ENCODE measurements at places on chromosomes 4 and X.

- DNase-seq, result peak; percentile 40
Observed at GRCh38 chrX:70262952-70263567, 3.1 kb upstream of the P2RY4 start.

GRCh38 chr4:141248486-141248885, 27.8 kb downstream of the ZNF330 start:
- DNase-seq, result no peak

DNA sequence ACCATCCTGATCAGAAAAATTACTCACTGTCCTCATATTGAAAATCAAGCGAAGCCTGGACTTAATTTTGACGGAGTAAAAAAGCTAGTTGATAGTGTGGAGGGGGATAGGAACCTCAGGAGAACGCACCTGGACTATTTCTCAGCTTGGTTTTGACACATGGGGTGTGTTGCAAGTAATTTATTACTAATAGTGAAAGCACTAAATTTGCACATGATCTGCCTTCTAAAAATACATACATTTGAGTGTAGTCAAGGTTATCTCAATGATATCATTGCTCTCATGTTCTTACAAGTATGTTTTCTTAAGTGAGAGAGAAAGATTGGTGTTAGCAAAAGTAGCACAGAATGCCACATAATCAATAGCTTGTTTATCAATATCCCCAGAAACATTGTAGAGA, 29.5 kb downstream of the LRIT3 start:
- no peak for DNase-seq

- no peak for DNase-seq
Observed at GRCh38 chrX:578531-578930, 52.1 kb upstream of the SHOX start.

DNA sequence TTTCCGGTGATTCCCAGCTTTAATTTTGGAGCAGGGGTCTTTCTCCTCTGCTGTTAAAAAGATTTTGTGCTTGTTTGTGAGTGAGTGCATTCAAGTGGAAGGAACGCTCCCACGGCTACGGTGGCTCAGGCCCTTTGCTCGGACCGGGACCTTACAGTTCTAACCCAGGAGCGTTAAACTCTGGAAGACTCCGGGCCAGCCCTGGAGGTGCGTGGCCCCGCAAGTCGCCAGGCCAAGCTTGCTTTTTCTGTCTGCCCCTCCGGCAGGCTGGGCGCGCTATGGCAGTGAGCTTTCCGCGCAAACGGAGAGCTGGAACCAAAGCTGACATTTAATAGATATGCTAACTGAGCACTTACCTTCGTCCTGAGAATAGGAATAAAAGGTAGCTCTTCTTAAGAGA, 18.3 kb upstream of the PITX2 start:
- DNase-seq, result no peak

DNA sequence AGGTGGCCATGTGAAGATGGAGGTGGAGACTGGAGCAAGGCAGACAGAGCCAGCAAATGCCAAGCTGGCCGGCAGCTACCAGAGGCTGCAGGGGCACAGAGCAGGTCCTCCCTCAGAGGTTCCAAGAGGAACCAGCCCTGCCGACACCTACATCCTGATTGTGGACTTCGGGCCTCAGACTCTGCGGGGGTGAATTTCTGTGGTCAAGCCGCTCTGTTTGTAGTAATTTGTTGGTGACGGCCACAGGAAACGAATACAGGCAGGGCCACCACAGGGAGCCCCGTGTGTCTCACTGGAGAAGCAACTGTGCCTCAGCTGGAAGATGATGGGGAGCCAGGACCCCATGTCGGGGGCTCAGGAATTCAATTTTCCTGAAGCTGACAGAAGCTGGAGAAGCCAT, 28.3 kb downstream of the ZFYVE28 start:
- no peak for DNase-seq

GRCh38 chrX:110699109-110699508, 96.5 kb downstream of the CHRDL1 start:
- DNase-seq, result no peak

GRCh38 chr4:4385729-4386295, 1.1 kb upstream of the NSG1 start:
- no peak for DNase-seq

DNA sequence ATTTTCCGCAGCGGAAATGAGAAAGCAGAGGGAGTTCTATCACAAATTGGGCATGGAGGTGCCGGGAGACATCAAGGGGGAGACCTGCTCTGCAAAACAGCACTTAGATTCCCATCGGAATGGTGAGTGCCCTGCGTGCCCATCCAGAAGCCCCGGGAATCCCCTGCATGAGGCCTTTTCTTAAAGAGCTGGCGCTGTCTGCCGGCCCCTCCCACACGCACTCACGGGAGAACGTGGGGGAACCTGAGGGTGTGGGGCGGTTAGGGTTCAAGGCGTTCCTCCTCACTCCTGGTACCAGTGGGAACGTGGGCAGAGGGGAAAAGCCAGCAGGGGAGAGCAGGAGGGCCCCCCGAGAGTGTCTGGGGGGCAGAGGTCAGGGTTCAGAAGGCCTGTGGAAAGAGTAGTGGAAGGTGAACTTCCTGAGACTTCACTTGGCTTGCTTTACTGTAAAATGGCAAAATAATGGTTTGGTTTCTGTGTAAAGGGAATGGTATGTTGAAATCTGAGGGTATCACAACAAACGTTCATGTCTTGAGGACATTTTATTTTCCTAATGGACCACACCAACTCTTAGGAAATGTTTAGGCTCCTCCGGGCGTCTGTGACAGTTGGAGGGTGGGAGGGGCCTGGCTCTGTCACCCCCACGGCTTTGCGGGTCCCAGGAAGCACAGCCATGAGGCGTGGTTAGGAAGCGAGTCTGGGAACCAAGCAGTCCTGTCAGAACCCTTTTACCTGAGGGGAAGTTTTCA, 38.0 kb downstream of the PCGF3 start:
- DNase-seq, result no peak

GRCh38 chr4:121182296-121182695, 18.2 kb upstream of the TNIP3 start:
- DNase-seq, result no peak

DNA sequence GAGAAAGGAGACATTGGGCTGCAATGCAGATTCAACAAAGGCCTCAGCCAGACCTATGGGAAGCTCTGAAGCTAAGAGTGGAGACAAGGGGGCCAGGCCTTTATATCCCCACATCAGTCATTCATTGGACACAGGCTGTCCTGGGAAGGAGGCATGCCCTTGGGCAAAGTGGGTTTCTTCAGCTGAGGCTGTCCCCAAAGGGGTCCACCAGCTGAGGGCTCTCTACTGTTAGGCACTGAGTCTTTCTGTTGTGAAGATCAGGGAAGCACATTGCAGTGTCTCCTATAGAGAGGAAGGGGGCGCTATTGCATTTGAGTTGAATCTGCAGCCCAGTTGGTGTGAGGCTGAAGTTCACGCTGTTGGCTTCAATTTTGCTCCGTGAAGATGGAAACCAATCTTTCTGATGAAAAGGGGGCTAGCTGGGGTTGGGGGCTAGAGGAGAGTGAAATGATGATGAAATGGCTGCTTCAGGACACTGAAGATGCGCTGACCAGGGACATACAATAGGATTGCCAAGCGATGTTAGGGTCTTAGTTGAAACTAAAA, 48.0 kb downstream of the SLC25A5 start:
- DNase-seq, result peak; percentile 65

DNA sequence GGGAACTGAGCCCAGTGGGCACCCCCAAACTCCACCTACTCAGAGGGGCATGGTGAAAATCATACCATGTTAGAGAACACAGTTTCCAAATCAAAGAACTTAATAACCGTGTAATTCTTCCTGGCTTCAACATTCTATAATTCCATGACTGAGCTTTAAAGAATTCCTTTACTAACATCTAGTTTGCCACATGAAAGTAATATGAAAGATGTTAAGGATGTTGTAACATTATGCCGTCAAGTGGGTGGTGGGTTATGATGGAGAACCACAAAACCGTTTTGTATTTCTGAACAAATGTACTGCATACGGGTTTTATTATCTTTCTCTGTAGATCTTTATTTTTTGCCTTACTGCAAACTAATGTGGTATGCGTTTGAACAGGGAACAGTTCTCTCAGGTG, 549.0 kb upstream of the MAGEB2 start:
- no peak for DNase-seq

- DNase-seq, result no peak
Observed at GRCh38 chr4:88163336-88163735, 4.9 kb upstream of the ABCG2 start.

GRCh38 chrX:19790829-19791228, 96.6 kb downstream of the SH3KBP1 start:
- DNase-seq, result no peak
